ENCODE measurements at places on chromosomes 11 and 22.
A peak's percentile ranks its signal among the peaks of the same experiment; 100 is the strongest.

DNA sequence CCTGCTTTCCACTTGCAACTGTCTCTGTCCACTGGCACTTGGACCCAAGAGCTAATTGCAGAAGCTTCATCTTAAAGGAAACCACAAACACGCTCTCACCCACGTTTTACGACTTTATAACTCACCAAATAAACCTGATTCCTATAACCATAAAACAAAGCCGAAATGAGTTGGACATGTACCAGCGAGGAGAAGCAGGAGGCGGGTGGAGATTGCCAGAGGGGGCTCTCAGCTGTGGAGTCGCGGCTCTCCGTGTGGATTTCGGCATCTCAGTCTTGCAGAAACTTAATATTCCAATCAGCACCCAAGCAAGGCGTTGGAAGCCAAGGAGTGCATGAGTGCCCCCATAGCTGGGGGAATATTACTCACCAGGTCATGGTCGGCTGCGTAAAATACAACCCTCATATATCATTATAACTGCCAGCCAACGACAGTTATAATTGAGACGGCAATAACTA is 483.6 kb downstream of the MN1 start:
- DNase-seq = peak; percentile 93

GRCh38 chr11:11966354-11966741 is 42.1 kb downstream of the DKK3 start:
- DNase-seq = no peak

- no peak for DNase-seq
Measured at GRCh38 chr11:63831326-63831725, 7.6 kb upstream of the MARK2 start.

- DNase-seq = no peak
Measured at GRCh38 chr22:43315687-43316217, 27.4 kb downstream of the SCUBE1 start.

DNA sequence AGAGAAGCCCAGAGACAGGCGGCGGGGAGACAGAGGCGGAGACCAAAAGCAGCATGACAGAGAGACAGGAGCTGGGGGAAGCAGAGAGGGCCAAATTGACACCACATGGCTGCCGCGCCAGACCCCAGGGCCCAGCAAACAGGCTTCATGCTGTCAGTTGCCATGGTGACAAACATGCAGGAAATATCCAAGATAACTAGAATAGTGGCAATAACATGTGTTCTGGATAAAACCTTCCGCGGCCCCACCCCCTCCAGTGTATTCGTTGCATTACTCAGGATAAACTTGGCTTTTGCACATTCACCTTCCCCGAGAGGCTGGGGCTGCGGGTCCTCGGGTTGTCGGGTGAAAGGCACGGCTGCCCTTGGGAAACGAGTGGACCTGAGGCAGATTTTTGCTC is 49.9 kb upstream of the CDON start:
- peak; percentile 95 for DNase-seq

- DNase-seq = no peak
Measured at GRCh38 chr11:43723617-43724016, 43.1 kb downstream of the HSD17B12 start.

DNA sequence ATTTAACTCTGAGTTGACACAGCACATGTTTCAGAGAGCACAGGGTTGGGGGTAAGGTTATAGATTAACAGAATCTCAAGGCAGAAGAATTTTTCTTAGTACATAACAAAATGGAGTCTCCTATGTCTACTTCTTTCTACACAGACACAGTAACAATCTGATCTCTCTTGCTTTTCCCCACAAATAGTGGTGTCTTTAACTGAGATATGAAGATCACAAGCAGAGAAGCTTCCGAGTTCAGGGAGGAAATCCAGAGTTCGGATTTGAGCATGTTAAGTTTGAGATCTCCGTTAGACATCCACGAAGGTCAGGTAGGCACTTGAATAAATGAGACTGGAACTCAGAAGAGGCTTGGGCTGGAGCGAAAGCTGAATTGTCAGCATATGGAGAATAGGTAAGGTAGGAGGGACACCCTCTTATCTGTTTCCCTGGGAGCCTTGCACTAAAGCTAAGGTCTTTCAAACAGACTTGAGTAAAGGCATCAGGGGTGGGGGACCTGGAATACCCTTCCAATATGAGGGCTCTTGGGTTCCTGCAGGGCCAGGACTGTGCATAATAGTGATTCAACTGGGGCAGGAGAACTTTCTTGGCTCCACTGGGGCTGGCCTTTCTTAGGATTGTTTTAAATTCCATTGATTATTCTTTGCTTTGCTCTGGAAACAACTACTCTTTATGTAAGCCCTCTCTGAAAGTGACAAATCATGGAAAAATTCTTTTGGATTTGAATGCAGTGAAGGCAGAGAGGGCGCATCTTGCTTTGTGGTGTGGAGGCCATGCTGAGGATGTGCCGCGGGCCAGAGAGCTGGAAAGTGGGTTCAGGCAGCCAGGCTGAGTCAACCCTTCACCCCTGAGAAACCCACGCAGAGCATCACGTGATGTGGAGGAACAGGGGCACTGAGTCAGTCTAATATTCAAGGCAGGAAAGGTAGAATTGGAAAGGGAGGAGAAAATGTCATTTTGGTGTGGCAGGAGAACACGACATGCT is 62.7 kb upstream of the AMPD3 start:
- peak; percentile 57 for DNase-seq

- DNase-seq = no peak
Measured at GRCh38 chr22:22371031-22371541, 126.5 kb downstream of the VPREB1 start.

DNA sequence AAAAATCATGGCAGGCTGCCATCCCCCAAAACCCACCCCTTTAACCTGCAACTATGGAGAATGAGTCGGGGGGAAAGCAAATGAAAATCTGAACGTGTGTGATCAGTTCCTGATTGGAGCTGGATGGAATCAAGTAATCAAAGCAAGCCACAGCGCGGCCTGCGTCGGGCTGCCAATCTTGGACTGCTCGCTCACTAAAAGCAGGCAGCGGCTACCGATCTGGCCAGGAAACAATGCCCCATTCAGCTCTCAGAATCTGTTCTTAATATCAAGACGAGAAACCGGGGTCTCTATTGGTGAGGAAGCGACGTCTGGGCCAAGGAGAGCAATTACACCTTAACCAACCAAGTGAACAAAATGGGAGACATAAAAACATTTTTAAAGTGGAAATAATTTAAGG is 472.2 kb downstream of the SOX6 start:
- DNase-seq = no peak

DNA sequence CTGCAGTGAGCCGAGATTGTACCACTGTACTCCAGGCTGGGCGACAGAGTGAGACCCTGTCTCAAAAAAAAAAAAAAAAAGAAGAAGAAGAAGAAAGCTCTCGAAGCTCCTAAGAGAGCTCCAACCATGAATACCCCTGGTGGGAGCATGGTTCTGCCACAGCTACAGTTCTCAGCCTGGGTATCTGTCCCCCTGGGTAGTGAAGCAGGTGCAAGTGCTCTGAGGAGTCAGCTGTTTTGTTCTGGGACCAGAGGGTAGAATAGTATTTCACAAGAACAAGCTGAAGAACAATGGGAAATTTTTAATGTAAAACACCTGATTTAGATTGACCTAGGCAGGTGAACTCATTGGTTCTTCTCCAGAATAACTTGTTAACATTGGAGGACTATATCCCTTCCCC is 4.3 kb upstream of the HYOU1 start:
- no peak for DNase-seq

DNA sequence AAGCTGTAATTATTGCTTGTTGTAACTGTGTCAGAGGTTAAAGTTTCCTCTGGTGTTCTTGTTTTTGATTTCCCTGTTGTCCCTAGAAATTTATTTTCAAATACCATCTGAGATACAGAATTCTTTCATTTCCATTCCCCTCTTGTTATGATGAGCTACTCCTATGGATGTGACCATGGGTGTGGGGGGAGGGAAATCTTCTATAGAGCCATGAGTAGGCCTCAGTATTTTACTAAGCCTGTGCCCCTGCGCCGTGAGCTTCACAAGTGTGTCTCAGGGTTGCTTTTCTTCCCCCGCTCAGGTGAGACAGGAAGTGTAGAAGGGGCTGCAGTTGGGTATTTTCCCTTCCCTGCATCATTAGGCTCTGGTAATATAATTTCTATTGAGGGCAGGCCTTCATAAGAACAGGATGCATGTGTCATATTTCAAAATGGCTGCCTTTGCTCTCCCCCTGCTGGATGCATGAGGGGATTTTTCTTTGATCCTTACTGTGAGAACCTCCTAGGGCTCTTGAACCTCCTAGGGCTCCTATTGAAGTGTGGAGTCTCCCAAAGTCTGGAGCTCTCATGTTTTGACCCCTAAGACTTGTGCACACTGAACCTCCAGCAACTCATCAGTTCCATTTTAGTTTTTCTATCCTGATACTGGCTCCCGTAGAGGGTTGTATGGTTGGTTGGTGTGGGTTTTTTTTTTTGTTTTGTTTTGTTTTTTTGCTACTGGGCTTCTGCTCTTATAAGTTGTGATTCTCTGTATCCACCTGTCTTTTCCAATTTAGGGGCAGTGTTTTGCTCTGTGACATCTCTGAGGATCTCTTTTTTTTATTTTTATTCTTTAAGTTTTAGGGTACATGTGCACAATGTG is 658.2 kb downstream of the NTM start:
- DNase-seq = peak; percentile 64

GRCh38 chr22:47027766-47028165 is 265.3 kb downstream of the TBC1D22A start:
- DNase-seq = no peak

GRCh38 chr11:95084509-95084908 is 5.1 kb upstream of the ENDOD1 start:
- DNase-seq = peak; percentile 16

DNA sequence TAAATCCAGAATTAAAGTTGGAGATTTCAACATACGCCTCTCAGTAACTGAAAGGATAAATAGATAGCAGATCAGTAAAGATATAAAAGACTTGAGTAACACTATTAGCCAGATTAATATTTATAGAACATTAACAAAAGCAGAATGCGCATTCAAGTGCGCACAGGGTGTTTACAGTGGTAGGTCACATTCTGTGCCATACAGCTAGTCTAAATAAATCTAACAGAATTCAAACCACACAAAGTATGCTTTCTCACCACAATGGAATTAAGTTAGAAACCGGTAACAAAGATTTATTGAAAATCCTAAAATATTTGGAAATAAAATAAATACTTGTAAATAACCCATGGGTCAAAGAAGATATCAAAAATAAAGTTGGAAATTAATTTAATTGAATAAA is 341.0 kb downstream of the DYNC2H1 start:
- DNase-seq = peak; percentile 19

DNA sequence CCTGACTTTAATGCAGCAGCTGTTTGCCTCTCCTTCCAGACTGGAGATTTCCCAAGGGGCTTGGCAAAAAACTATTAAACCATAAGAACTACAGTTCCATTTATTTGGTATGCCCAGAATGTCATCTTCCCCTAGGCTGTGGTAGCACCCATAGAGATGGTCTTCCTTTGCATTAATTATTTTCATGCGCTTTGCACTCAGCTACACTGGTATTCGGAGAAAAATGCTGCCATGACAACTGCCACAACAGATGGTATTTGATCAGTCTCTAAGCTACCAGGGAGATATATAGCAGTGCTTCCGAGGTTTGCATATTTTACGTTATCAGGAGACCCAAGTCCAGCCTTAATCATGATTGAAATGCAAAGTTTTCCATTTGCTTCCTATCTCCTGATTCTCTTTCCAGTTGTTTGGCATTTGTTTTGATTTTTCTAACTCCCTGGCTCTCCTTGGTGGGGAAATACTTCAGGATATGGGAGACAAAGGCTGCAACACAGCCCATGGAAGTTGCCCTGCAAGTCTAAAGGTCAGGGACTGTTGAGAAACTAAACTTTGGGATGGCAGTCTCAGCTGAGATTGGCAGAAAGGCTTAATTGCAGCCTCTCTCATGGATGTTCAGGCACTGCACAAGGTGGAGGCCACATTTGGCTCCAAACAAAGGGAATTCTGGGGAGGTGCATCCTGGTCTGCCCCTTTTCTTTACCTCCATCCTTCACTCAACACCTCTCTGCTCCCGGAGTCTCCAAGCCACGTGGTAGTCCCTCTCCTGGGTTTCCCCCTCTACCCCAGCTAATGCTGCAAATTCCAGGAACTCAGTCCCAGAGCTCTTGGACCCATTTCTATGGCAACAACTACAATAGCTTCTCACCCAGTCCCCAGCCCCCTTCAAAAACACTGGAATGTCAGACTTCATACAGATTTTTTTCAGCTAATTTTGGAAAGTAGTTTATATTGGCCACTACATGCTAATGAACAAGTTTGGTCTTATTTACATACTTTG is 151.8 kb downstream of the NAV2 start:
- DNase-seq = peak; percentile 76

DNA sequence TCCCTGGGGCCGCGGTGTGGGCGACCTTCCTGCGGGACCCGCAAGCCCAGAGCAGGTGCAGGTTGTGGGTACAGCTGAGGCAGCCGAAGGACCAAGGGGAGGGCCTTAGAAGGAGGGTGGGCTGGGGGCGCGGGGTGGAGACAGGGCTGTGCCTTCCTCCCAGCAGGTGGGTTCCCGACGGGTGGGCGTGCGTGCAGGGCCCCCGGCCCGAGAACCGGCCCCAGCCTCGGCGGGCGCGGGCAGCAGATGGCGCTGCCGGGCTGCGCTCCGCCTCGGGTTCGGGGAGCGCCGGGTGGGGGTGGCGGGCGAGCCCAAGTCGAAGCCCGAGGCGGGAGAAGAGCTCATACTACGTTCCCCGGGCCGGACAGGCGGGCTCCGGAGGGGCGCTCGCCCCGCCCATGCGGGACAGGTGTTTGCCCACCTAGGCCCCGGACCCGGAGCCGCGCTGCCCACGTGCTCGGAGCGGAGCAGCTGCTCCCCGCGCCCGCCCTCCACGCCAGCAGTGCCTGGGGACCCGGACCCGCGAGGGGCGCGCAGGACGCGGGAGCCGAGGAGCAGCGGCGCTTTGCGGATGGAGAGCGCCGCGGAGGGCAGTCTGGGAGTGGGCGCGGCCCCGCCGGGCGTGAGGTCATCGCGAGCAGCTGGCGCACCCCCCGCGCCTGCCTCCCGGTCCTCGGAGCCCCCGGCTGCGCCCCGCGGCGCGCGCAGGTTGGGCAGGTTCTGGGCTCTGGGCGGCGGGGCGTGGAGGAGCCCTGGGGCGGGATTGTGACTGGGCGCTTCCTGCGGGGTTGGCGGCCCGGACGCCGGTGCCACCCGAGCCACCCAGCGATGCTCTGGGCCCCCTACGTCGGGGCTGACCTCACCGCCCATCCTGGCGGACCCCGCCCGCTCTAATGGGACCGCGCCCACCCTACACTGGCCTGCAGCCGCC is 25.3 kb downstream of the DUSP8 start:
- DNase-seq = peak; percentile 13

- DNase-seq = no peak
Measured at GRCh38 chr22:36344106-36344827, 43.5 kb downstream of the MYH9 start.

- no peak for DNase-seq
Measured at GRCh38 chr11:62926680-62927455, 5.7 kb upstream of the CHRM1 start.

DNA sequence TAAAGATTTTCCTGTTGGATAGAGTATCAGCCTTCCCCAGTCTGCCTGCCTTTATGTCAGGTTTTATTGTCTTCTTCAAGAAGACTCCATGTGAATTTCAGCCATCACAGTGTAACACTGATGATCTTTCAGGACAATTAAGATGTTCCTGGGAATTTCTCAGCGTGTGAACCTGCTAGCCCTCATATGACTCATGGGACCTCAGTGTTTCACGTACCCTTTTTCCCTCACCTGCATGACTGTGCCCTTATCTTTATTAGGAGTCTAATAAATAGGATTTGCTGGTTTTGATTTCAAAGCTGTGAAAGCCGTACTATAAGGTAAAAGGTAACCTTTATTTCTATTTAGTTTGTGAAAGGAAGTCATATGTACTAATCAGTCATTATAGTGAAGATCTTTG is 81.7 kb upstream of the MYO18B start:
- DNase-seq = no peak

Measured in fibroblast of skin of right quadriceps (primary cell).